ENCODE measurements at places on chromosomes 11 and 22. TPM values are rescaled to one million over a fixed set of nuclear protein-coding genes. Genes with fewer than 3 reads are reported as not detected.

Gene FRMD8
- total RNA-seq, result 37.3 TPM

Gene APOBEC3H
- total RNA-seq, result 1.4 TPM

Gene BACE1-AS
- 1.6 TPM for total RNA-seq

Gene MFRP
- total RNA-seq, result not detected

Gene CRACR2B
- total RNA-seq, result not detected

- DNase-seq, result no peak
Observed at GRCh38 chr22:49650336-49651241, 177.1 kb downstream of the BRD1 start.

DNA sequence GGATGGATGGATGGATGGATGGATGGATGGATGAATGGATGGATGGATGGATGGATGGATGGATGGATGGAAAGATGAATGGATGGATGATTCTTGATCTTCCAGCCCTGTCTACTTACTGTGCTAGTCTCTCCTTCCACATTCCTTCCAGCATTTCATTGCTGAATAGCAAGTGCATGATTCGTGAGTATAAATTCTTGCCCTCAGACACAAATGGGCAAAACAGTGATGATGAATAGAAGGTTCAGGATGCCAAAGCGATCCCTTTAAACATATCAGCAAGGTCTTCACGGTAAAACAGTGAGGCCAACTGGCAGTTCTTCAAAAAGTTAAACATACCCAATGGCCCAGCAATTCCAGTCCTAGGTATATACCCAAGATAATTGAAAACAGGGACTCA, 400.2 kb downstream of the MN1 start:
- DNase-seq, result no peak

DNA sequence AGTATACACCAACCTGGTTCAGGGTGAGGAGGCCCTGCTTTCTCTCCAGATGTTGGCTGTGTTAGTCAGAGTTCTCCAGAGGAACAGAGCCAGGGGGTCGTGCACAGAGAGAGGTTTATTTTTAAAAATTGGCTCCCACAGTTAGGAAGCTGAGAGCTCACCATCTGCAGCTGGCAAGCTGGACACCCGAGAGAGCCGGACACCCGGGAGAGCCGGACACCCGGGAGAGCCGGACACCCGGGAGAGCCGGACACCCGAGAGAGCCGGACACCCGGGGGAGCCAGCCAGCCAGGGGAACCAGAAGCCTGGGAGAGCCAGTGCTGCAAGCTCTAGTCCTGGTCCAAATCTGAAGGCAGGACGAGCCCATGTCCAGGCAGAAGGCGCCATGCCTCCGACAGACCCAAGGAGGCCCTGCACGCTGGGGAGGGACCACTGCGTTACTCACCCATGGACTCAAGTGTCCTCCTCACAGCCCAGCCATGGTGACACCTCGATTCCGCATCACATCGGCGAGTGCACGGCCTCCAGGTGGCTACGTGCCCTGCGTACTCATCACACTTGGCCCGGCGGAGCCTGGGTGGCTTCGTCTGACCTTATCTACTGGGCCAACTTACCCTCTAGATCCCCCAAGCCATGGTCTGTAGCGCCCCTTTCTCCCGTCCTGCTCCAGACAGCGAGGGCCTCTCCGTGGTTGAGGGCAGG, 99.0 kb downstream of the BRD1 start:
- DNase-seq, result no peak

- peak; percentile 29 for DNase-seq
Observed at GRCh38 chr11:81497202-81497804, 1236.4 kb downstream of the FAM181B start.

GRCh38 chr22:31272522-31273446, 19.5 kb downstream of the PIK3IP1 start:
- DNase-seq, result peak; percentile 25

DNA sequence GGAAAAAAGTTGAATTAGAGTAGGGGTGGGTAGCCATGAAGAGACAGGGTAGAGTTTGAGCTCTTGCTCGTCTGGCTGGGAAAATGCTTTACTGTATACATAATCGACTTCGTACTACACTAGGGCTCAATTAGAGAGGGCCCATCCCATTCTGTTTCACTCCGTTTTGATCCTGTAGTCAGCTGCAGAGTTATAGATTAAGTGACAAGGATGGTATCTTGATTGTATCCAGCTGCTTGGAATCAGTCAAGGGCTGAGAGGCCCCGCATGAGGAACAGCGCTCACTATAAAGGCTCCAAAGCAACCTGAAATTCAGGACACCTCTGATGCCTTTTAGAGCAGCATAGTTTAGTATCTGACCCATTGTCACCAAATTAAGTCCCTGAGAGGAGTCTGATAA, 81.6 kb downstream of the ALX4 start:
- DNase-seq, result no peak

GRCh38 chr22:22909605-22910271, 22.1 kb downstream of the IGLL5 start:
- no peak for DNase-seq

- no peak for DNase-seq
Observed at GRCh38 chr11:84812471-84812969, 814.6 kb downstream of the DLG2 start.

GRCh38 chr11:28535677-28536076, 427.5 kb downstream of the METTL15 start:
- DNase-seq, result no peak

DNA sequence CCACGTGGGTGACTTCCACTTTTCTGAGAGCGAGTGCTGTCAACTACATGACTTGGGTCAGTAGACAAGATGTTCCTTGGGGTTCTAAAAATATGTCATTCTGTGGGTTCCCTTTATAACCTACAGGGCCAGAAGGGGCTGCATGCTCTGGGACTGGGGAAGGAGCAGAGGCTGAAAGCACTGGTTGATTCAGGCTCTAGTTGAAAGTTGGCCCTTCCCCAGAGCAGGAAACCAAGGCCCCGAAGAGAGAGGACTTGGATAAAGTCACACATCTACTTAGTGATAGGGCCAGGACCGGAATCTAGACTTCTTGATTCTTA, 9.9 kb downstream of the ADAMTS15 start:
- no peak for DNase-seq

Measured in H4 (cell line).